Mucosa of gallbladder (tissue), 1 donor: ENCODE measurements at places on chromosomes 3 and 15.
A peak's percentile ranks its signal among the peaks of the same experiment; 100 is the strongest.

DNA sequence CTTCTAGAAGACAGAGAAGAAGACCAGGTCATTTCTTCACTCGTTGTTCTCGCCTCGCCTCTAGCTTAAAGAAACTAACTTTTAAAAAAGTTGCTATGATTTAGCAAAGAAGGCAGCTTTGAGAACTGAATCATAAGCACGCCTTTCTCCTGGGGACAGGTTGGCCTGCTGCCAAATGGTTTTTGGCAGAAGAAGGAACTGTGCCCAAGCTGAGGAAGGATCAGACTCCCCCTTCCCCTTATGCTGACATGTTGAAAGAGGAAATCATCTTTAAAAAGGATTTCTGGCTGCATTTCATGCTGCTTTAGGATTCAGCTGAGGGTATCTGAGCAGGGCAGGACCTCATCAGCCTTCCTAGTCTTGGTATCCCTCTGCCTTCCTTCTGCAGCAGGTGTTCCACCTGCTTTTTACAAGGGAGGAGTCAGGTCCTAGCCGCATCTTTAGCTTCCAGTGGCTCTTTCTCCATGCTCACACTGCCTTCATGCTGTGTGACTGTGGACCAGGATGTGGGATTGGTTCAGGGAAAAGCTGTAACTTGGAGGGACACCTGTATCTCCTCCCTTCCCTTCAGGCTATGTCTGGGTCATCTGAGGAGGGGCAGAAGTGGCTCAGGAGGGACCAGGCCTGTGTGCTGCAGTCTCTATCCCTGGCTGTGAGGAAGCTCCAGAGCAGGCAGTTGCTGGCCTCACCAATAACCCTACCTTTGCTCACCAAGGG, 34.1 kb upstream of the HACD2 start:
- DNase-seq: peak; percentile 71

- no peak for DNase-seq
These were observed 60.8 kb downstream of the CGGBP1 start for GRCh38 chr3:87997966-87998365.

DNA sequence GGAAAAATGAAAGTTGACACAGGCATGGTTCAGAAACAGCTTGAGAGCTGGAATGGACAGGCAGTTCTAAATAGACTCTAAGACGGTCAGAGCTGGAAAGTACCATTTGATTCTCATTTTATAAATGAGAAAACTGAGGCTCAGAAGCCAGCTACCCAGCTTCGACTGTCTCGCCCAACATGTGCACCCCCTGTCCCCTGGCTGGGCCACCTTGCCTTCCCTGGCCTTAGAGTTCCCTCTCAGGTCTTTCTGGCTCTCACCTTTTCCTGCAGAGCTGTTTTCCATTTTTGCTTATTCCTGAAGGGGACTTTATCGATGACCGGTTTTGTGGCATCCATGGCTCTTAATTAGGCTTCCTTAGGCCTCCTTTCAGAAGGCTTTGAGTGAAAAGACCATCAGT, 17.3 kb upstream of the DOCK3 start:
- DNase-seq: no peak

GRCh38 chr3:159897331-159898075, 91.1 kb upstream of the IL12A start:
- DNase-seq: no peak

DNA sequence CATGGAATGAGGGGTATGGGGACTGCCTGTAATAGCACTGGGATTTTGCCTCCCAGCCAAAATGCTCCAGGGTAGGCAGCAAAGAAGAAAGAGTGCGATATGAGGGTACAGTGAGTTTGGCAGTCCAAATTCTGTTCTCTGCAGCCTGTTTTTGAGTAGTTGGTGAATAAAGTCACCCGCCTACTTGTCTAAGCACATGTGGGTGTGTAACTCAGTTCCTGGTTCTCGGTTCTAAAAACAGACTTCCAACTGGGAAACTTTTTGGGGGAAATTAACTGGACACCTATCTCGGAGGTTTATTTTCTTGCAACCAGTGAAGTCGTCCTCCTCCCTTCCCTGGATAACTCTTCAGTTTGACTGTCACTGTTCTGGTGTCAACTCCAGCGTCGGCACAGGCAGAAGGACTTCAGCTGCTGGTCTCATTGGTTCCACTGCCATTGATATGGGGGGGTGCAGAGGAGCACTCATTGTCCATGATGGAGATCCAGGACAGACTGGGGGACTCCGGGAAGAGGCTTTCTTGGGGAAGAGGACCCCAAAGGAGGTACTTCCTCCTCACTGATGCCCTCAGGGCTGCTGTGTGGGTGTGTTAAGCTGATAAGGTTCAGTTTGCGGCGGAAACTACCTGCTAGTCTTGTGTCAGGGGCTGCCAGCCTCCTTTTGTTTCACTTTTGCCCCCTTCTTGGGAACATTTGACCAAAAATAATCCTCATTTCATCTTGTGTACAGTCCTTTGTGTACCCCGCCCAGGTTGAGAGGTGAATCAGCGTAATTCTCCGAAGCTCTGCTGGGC, 13.2 kb downstream of the GHRL start:
- DNase-seq: no peak

DNA sequence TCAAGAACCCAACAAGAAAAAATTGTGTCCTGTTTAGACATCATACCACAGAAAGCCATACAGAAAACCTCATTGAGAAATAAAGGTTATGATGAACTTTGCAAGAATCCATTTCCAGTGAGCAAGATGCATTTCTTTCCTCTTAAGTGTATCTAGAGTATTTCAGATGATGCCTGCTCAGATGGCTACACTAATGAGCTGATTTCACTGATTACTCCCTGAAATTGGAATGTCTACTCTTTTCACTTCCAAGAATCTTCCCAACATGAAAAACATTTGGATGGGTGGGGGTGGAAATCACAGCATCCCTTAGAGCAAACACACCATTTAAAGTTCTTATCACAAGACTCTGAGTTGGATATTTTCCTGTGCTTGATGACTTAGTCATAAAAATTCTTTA, 41.4 kb upstream of the IL12A start:
- no peak for DNase-seq
